Frontal cortex (tissue), 4 donors: ENCODE measurements at places on chromosomes 16 and 17.

GRCh38 chr17:40284085-40284713, 3.5 kb upstream of the CDC6 start:
- DNase-seq: no peak

GRCh38 chr16:11155284-11155806, 100.7 kb downstream of the SOCS1 start:
- DNase-seq: no peak

- no peak for DNase-seq
These were observed 471.8 kb downstream of the MAF start for GRCh38 chr16:79128706-79129105.

DNA sequence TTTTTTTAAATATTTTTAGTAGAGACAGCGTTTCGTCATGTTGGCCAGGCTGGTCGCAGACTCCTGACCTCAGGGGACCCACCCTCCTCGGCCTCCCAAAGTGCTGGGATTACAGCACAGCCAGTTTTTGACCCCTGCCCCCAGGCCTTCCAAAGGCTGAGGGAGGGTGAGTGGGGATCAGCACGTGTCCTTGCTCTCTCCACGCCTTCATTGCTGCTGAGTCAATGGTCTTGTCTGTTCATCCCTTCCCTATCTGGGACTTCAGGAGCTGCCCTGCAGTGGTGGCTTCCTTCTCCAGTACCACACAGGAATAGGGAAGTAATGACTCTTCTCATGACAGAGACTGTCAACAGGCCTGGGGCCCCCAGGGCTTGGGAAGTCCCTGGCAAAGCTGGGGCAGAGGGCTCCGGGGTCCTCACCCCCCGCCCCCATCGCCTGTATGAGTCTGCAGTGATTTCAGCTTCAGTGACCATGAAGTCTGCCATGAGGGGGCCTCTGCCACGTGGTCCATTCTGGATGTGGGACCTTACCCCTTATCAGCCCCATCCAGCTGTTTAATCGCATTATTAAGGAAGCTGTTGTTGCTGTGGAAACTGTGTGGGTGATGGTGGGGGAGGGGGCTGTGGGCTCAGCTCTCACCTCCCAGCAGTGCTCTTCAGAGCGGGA, 6.1 kb downstream of the ABCC3 start:
- no peak for DNase-seq
